ENCODE measurements at places on chromosomes 12 and 14. TPM values are rescaled to one million over a fixed set of nuclear protein-coding genes. Genes with fewer than 3 reads are reported as not detected.

FAM222A gene
- 1.8 TPM for total RNA-seq

PROX2 gene
- not detected for total RNA-seq

NYNRIN gene
- total RNA-seq: 0.30 TPM

ZBTB42 gene
- 3.9 TPM for total RNA-seq

TAS2R20 gene
- total RNA-seq: not detected

SPX gene
- 1.1 TPM for total RNA-seq

EMP1 gene
- 326 TPM for total RNA-seq

KRT7 gene
- total RNA-seq: 302 TPM

CACNA1C gene
- 1.4 TPM for total RNA-seq
